ENCODE measurements at places on chromosomes 1 and 21.

GRCh38 chr1:172944931-172945330 lies 105.8 kb downstream of the TNFSF18 start:
- no peak for DNase-seq

- DNase-seq = peak; percentile 20
These were observed 6.1 kb upstream of the AIRE start for GRCh38 chr21:44279354-44280260.

DNA sequence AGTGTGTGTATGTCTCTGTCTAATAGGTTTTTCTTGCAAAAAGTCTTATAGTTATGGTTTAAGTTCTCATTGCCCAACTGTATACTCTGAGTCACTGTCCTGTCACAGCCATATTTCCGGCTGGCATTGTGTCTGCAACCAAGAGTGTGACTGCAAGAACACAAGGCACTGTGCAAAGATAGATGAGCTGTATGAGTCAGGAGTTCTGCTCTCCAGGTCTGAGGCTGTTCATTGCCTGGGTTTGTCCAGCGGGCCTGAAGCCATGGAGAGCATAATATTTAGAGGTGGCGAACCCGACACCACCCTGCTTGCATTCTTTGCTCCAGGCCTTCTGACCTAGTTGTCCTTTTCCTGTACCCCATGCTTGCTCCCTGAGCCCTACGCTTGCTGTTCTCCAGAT lies 50.9 kb upstream of the CNIH3 start:
- no peak for DNase-seq

DNA sequence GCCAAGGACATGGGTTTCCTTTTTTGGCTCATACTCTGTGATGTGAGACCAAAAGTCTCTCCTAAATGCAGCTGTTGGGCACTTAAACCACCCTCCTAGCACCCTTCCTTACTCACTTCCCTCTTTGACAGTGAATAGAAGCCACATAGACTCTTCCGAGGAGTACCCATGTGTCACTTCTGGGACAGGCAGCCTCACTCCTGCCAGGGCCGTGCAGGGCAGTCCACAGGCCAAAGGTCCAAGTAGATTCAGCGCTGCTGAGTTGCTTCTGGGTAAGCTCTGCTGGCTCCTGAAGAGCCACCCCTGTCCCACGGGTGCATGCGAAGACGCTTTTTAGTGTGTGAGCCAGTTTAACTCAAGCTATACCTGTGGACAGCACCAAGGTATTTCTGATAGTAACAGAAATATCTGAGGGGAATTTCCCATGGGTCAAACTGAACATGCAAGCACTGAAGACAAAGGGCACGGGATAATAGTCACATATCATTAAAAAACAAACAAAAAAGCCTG lies 36.8 kb upstream of the BMP8B start:
- DNase-seq = no peak

DNA sequence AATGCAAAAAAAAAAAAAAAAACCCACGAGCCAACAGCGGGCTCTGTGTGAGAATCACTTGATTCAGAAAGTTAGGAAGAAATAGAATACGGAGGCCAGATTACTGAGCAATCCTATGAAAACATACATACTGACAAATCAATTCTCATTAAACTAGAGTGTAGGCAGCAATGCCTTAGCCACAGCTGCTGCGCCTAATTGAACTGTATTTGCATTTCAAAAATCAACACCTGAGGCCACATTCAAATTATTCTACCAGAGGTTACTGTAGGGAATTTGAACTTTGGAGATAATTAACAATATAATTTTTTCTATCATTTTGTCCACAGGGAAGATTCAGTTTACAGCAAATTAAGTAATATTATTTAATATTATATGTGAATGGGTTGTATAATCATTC lies 138.4 kb upstream of the PLD5 start:
- no peak for DNase-seq

DNA sequence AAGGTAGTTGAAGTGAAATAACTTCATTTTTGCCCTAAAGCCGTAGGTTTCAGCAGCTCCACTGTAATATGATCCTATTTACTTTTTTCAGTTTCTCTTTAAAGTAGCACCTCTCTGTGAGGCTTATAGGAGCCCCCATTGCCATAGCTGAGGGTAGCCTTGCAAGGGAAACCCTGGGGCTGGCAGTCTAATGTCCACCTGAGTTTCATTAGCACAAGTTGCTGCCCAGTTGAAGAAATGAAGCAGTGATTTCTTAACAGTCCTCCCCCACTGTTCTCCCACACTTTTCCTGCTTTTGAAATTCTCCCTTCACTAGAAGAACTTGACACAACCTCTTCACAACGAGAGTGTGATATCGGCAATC lies 1.5 kb downstream of the HMCN1 start:
- DNase-seq = no peak

- DNase-seq = no peak
These were observed 76.6 kb downstream of the DMRTB1 start for GRCh38 chr1:53535846-53536245.

- DNase-seq = no peak
These were observed 473.7 kb upstream of the DAB1 start for GRCh38 chr1:57897581-57897980.
